Stimulated activated CD4-positive, alpha-beta T cell treated with anti-CD3 and anti-CD28 coated beads, Interleukin-2, amount 100 ng/mL, for 4 hours (primary cell): ENCODE measurements at places on chromosomes 5 and 9.

DNA sequence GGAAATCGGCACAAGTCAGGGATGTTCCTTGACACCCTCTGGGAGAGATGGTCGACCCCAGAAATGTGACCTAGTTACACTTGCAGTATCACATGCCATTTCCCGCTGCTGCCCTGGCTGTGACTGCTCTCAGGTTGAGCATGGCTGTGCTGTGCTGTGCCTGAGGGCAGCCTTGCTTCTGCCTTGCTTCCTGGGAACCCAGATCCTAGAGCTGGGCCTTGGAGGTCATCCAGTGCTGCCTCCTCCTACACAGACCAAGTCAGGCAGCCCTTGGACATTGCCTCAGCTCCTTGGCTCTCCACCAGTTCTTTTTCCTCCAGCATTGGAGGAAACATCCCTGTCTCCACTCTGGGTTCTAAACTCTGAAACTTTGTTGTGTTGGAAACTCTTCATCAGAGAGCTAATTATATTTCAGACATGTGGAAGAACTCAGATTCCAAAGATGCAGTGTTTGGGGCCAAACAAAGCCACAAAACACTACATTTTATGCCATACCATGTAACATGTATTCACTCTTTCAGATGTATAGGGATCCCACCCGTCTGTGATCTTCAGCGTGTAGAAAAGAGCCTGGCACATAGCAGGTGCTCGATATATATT, 6.1 kb downstream of the MAMDC2 start:
- DNase-seq: no peak

DNA sequence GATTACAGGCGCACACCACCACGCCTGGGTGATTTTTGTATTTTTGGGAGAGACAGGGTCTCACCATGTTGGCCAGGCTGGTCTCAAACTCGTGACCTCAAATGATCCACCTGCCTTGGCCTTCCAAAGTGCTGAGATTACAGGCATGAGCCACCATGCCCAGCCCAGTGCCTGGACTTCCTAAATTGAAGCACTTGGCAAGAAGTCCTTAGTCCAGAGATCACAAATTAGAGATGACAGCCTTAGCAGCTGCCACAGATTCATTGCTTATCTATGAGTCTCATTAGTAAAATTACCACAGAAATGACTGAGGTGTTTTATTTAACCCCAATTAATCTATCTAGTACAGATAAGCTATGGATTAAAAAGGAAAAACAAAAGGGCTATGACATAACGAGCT, 19.2 kb downstream of the EFCAB9 start:
- no peak for DNase-seq

GRCh38 chr5:36443941-36444340, 142.2 kb upstream of the RANBP3L start:
- no peak for DNase-seq

DNA sequence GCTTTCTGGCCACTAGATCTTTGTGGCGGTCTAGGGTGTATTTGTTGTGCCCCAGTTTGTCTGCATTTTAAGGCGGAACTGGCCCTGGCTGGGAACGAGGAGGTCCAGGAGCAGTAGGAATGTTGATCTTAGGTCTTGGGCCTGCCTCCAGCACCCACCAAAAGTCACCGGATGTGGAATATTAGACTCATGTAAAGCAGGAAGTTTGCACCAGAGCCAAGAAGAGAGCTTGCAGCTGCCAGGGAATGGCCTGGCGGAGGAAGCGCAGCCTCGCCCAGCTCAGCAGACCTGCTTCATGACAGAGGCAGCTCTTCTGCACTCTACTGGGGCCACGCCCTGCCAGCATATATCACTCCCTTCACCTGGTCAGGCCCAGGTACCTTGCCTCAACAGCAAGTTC, 3.3 kb downstream of the GPX3 start:
- no peak for DNase-seq

DNA sequence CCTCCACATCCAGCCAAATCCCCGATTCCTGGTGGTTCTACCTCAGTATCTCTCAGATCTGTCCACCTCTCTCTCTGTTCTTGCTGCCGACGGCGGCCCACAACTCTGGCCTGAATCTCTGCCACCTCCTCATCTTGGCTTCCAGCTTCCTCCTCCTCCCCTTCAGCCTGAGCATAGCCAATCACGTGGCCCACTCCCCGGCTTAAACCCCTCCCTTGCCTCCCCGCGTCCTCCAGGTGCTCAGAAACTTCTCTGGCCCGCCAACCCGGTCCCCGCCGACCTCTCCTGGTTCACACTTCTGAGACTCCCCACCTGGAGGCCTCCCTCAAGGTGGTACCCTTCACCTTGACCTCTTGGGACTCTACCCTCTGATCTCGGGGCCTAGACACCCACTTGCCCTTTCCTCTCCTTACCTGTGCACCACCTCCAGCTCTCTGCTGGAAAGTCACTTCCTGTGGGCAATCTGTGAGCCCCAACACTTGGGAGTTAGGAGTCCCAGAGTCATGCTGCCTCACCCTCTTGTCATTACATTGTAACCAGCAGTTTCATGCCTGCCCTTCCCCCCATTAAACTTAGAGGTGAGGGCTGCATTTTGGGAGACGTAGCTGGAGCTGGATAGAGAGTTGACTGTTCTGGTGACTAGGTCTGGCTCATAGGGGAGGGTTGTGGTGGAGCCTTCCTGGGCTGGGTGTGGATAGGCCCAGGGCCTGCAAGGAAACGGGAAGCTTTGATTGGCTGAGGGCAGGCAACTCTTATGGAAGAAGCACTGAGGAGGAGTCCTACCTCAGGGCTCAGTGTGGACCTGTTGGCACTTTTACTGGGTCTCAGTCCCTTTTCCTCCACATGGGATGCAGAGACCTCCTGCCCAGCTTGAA, 4.5 kb upstream of the SET start:
- DNase-seq: peak; percentile 55

DNA sequence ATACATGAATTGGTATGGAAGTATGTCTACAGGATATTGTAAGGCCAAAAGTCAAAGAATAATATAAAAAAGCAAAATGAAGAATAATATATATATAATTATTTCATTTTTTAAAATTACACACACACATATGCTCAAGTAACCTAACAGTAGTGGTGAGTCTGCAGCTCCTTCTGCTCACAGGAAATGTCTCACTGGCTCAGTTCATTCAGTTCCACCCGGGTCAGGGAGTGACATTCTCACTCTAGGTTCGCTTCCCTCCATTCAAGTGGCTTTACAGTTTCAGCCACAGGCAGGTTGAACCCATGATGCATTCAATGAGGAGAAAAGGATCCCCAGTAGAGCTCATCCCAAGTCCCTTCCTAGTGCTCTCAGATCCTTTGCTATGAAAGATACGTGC, 90.8 kb downstream of the SUSD1 start:
- no peak for DNase-seq

DNA sequence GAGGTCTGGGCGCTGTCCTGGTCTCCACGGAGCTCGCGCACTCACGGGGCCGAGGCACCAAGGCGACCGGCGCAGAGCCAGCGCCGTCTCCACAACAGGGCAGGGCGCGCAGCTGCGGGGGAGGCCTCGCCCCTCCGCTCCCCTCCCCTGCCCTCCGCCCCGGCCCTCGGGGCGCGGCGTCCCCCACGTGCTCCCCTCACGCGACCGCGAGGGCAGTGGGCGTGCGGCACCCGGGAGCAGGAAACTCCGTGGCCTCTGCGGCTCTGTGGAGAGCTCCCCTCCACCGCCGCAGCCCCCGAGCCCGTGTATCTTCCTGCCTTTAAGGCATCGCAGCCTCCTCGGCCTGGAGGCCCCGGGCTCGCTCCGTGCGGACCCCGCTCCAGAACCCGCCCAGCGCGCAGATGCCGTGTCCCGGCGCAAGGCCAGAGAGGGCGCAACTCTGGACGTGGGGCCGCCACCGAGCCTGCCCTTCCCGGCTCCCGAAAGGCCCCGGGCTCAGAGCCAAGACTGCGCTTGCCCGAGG, 708 bp upstream of the TUBB4B start:
- peak; percentile 69 for DNase-seq

DNA sequence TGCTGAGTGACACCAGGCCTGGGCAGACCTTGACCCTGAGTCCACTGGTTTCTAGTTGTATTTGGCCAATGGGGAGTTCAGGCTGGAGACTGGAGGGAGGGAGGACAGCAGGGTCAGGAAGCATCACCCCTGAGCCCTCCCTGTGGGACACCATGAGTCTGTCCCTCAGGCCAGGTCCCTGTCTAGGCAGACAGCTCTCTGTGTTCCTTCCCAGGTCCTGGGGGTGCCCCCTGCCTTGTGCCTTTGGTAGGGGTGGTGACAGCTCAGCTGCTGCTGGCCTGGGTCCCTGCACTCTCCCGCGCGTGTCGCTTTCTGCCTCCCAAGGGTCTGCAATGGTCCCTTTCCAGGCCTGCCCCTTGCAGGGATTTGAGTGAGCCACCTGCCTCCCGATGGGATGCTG, 125.5 kb downstream of the OLFM1 start:
- DNase-seq: no peak

DNA sequence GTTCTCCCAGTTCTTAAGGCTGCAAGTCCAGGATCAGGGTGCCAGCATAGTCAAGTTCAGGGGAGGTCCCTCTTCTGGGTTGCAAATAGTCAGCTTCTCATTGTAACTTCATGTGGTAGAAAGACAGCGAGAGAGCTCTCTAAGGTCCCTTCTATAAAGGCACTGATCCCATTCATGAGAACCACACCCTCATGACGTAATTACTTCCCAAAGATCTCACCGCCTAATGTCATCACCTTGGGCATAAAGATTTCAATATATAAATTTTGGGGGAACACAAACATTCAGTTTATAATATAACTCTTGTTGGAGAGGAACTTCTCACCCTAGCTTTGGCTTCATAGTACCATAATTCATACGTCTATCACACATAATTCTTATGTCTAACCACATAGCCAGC, 203.9 kb upstream of the VLDLR start:
- no peak for DNase-seq

DNA sequence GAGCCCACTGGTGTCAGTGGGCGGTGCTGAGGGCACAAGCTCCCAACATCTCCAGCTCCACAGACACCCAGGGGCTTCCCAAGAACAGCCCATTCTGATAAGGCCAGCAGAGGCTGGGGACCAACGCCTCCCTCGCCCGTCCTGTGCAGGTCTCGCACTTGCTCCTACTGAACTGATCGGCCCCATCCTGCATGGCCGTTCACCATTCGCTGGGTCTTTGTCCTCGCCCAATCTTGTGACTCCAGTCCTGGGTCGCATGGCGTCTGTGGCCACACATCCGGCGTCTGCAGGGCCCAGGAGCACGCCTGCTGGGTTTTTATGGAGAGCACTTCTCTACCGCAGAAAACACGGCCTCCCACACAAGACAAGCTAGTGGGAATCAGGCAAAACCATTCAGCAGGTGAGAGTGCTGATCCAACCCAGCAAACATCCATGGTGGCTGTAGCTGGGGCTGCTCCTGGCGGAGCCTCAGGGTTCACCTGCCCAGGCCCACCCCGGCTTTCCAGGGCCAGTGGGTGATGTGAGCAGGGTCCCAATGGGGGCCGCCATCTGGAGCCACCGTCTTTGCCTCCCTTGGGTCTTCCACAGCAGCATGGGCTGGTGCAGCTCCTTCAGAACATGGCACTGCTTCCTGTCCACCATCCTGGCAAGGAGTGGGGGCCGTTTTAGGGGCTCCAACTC, 7.4 kb downstream of the LRRC14B start:
- no peak for DNase-seq

DNA sequence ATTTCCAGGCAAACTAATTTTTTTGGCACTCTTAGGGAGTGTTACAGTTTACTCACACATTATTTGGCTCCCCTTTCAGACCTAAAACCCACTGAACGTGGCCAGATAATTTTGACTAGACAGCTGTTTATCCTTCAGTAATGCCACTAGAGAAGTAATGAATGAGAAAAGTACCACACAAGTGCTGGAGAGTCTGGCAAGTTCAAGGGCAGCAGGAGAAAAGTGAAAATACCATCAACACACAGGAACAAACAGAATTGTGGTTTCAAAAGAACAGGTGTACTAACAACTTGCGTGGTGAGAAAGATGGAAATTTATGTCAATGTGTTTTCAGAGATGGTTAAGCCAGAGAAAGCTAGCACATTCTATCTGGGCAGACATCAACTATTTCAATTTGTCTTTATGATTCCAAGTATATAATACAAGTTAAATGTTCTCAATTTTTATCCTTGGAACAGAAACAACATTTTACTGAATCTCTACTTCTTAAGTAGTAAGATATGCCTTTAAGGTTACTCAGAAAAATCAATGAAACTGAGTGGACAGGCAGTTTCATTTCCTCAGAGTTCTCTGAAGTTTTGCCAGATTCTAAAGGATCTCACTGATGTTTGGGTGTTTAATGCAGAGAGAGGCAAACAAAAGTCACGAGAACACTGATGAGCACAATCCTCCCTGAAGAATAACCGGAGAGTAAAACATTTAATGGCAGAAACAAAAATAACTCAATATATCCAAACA, 91.0 kb downstream of the ARSB start:
- no peak for DNase-seq

GRCh38 chr9:128771094-128771721, 519 bp downstream of the ZER1 start:
- DNase-seq: no peak

GRCh38 chr5:107270561-107270960, 400.2 kb downstream of the EFNA5 start:
- no peak for DNase-seq

- DNase-seq: no peak
Measured at GRCh38 chr5:90613918-90614504, 55.4 kb downstream of the ADGRV1 start.

- peak; percentile 11 for DNase-seq
Measured at GRCh38 chr5:135426102-135427082, 20.8 kb downstream of the DCANP1 start.

DNA sequence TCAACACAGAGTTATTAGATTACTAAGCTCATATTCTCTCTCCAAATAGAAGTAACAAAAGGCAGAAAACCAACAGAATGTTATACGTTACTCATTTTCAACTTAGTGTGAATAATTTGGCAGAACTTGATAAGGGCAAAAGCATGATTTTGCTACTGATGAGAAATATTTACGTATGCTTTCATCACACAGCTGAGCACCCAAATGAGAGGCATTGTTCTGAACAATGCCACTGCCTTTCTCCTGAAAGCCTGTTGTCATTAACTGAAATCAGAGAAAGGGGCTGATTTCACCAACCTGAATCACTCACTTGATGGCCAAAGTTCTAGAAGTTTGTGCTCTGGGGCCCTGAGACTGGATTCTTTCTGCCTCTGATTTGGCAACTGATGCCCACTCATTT, 367.5 kb upstream of the PTGER4 start:
- no peak for DNase-seq

DNA sequence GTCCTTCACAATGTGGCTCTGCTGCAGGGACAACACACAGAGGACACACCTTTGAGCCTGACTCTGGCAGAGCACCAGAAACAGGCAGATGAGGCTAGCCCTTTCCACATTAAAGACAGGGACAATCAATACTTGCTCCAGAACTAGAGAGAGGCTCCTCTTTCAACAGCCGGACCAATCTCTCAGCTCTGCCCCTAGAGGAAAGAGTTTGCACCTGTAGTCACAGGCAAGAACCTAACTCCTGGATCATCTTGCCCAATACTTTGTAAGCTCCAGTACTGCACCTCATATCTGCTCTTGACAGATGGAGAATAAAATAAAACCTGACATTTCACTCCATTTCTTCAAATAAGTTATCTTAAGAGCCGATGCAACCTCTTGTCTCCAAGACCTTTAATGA, 52.1 kb downstream of the EPB41L4A start:
- no peak for DNase-seq
